ENCODE measurements at places on chromosomes 13 and 19. TPM values are rescaled to one million over a fixed set of nuclear protein-coding genes. Genes with fewer than 3 reads are reported as not detected.

GRCh38 chr13:100480676-100481075, 107.9 kb downstream of the GGACT start:
- DNase-seq, result no peak

DNA sequence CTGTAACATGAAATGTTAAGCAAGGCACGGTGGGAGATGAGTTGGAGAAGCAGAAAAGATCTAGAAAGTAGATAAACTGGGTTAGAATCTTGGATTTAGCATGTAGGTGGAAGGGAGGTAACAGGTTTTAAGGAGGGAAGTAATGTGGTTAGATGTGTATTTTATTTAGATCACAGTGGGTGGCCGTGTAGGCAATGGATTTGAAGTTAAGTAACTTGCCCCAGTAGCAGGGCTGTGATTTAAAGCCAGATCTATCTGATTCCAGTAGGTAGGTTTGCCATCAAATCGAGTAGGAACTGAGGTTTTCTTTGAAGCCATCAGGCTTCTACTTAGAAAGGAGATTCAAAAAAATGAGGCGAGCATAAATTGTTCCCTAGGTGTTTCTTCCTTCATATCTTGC, 50.6 kb upstream of the IL17D start:
- DNase-seq, result no peak

GRCh38 chr13:43544631-43545030, 242.1 kb downstream of the ENOX1 start:
- DNase-seq, result no peak

Gene SHC2
- 139 TPM for total RNA-seq

Gene IFI30
- 44.7 TPM for total RNA-seq

Gene PCDH8
- total RNA-seq, result not detected

DNA sequence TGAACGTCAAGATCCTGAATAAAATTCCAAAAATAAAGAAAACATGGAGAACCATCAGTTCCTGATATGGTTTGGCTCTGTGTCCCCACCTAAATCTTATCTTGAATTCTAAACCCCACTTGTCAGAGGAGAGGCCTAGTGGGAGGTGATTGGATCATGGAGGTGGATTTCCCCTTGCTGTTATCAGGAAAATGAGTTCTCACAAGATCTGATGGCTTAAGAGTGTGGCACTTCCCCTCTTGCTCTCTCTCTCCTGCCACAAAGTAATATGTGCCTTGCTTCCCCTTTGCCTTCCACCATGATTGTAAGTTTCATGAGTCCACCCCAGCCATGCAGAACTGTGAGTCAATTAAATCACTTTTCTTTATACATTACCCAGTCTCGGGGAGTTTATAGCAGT, 827.4 kb downstream of the GPC5 start:
- no peak for DNase-seq

- DNase-seq, result no peak
Observed at GRCh38 chr19:1587872-1588271, 4.8 kb downstream of the MBD3 start.

GRCh38 chr19:50739132-50739913, 16.2 kb downstream of the CLEC11A start:
- no peak for DNase-seq

All from mucosa of gallbladder (tissue), 1 donor.